ENCODE measurements at places on chromosomes 6 and 20. TPM values are rescaled to one million over a fixed set of nuclear protein-coding genes. Genes with fewer than 3 reads are reported as not detected.
A peak's percentile ranks its signal among the peaks of the same experiment; 100 is the strongest.

GRCh38 chr6:43171707-43172103, 636 bp downstream of the SRF start:
- peak; percentile 75 for DNase-seq

GRCh38 chr20:14126856-14127255, 131.5 kb downstream of the MACROD2 start:
- DNase-seq = no peak

DNA sequence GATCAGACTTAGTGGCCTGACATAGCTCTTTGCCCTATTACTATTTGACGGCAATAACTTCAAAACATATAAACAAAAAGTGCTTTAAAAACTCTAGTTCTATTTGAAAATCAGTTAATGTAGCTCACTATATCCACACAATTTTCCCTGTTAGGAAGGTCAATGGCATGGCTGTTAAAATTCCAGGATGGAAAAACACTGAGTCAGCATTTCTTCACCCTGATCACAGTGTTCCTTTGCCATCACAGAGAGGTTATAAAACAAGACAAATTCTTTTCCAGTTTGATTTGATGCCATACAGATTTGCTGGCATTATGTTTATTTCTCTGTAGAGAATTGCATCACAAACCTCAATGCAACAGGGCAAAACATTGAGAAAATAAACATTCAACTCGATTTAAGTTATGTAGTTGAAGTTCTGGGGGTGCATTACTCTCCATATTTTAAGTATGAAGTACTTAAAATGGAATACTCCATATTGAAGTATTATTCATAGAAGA, 253.7 kb upstream of the HSF2 start:
- no peak for DNase-seq

DNA sequence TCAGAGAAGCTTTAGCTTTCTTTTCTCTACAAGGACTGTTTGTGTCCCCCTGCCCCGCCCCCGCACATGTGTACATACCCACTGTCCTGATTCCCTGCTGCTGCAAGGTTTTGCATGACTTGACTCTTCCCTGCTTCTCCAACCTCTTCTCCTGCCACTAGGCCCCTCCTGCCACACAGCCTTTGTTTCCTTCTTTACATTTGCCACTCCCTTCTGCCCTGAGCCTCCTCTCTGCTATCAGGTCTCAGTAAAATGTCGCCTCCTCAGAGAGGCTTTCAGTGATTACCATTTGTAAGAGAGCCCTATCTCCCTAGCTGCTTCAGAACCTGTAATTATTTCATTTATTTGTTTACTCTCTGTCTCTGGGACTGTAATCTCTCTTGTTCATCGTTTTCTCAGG, 56.4 kb upstream of the VSTM2L start:
- no peak for DNase-seq

- DNase-seq = no peak
Observed at GRCh38 chr20:43185901-43186300, 3.8 kb downstream of the PTPRT start.

DNA sequence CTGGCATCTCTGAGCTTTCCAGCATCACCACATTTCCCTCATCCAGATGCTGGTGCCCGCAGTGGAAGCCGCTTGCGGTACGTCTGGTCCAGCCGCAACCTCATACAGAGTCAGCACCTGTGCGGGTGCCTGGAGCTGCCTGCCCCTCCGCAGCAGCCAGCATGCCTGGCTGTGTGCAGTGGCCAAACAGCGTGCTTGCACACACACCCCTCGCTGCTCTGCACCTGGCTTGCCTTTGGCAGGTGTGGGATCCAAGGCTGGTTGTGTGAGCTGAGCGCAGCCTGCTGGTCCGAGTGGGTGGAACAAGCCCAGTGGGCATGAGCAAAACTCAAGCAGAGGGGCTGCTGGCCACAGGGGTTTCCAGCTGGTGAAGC, 3.1 kb upstream of the HINT3 start:
- no peak for DNase-seq

GRCh38 chr6:17013701-17014100, 88.1 kb upstream of the STMND1 start:
- no peak for DNase-seq

DNA sequence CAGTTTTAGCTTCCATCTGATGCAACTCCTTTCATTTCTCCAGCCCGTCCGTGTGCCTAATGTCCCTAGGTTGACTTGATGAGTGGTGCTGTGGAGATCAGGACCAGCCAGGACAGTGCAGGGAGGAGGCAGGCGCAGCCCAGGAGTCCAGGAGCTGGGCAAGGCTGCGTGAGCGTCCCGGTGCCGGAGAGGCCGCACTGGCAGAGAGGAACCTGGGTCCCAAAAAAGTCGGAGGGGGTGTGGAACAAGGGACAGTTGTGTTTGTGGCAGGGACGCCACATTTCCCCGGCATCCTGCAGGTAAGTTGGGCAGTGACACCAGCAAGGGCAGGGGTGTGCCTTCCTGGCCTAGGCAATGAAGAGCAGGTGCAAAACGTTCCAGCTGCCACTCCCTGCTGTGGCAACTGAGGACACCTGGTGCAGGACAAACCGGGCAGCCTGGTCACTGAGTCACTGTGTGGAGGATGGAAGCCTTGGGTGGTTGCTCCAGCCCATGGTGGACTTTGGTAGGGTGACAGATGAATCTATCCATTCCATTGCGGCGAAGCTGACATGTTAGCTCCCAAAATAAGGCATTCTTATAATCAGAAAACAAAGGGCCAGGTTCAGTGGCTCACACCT, 53.2 kb downstream of the RAMACL start:
- no peak for DNase-seq

GRCh38 chr20:45798935-45799642, 7.3 kb downstream of the DNTTIP1 start:
- peak; percentile 59 for DNase-seq

- no peak for DNase-seq
Observed at GRCh38 chr6:79440598-79440997, 96.6 kb downstream of the LCA5 start.

DNA sequence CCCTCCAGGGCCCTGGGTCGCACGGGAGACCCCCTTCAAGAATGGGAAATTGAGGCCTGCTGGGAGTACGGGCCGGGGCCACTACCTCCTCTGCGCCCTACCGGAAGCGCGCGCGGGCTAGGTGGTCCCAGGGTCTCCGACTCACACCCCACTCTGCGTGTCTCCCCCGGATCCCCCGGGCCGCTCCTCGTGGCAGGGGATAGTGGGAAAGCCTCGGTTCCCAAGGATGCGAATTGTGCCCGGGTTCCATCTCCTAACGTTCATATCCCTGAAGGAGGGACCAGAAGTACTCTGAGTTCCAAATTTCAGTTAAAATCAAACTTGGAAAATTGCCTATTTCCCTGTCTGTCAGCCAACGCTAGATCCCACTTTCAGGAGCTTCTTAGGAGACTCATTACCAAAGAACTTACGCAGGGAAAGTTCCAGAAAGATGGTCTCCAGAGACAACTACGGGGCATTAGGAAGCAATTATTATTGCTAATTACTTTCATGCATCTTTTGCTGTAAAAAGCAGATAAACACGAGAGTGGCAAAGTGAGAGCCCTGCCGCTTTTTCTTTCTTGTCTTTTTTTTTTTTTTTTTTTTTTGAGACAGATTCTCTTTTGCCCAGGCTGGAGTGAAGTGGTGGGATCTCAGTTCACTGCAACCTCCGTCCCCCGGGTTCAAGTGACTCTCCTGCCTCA, 858 bp downstream of the FAM83D start:
- DNase-seq = no peak

DNA sequence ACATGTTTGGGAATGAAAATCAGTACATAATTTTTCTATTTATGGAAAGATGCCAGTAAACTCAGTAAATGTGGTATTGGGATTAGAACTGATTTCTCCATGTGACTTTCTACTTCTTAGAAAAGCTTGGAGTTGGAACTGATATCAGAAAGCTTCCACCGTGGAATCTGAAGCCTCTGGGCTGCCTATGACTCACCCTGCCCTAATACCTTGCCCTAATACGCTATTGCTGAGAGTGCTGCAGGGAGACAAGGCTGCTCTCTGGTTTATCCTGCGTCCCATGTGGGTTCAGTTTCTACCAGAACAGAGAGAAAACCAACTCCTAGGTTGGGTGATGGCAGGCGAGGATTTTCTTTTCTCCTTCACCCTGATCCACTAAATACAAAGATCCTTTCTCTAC, 3.3 kb upstream of the STMND1 start:
- DNase-seq = no peak

DNA sequence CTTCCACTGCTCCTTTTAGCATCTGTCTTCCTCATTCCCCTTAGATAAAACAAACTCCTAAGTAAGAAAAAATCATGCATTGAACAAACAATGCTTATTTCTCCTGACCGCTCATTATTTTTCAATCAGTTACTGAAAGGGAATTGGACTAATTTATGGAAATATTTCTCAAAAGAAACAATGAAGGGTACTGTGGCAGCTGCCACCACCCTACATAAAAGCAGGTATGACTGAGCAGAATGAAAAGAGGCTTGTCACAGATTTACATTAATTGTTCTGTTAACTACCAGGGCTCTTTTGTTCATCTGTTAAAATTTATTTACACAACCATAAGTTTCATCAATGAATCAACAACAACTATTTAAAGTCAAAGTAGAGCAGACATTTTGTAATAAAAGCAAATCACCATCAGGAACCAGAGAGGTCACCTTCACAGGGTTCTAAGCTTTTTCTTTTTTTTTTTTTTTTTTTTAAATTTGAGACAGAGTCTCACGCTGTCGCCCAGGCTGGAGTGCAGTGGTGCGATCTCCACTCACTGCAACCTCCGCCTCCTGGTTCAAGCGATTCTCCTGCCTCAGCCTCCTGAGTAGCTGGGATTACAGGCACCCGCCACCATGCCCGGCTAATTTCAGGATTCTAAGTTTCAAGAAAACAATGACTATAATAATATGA, 204.0 kb downstream of the PTPRK start:
- no peak for DNase-seq

GRCh38 chr6:107731422-107732319, 92.4 kb downstream of the SCML4 start:
- no peak for DNase-seq

DNA sequence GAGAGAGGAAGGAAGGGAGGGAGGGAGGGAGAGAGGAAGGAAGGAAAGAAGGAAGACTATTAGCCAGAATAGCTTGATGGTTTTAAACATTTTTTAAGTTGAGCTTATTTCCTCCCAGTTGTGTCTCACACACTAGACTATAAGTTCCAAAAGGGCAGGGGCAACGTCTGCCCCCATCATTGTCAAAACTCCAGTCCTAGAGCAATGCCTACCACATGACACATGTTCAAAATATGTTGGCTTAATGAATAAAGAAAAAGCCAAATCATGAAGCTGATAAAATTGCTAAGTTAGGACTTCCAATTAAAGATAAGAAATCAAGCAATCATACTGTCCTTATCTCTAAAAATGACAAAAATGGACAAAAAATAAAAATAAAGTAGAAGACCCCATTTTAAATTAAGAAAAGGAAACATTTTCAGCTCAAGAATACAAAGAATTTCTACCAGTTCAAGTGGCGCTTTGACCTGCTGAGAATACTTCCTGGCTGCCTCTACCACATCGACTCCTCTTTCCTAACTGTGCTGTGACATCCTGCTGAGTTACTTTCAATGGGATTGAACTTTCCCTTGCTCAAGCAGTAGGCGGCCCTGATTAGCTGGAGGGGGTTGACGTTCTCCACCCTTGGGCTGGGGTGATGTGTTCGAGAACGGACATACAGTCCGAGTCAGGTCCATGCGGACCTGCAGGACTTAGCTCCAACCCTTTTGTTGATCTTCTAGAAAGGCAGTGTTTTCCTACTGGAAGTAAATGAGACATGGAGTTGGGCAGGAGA, 283.9 kb upstream of the FOXQ1 start:
- DNase-seq = no peak

- DNase-seq = no peak
Observed at GRCh38 chr6:63940056-63940455, 304.5 kb downstream of the PHF3 start.

DNA sequence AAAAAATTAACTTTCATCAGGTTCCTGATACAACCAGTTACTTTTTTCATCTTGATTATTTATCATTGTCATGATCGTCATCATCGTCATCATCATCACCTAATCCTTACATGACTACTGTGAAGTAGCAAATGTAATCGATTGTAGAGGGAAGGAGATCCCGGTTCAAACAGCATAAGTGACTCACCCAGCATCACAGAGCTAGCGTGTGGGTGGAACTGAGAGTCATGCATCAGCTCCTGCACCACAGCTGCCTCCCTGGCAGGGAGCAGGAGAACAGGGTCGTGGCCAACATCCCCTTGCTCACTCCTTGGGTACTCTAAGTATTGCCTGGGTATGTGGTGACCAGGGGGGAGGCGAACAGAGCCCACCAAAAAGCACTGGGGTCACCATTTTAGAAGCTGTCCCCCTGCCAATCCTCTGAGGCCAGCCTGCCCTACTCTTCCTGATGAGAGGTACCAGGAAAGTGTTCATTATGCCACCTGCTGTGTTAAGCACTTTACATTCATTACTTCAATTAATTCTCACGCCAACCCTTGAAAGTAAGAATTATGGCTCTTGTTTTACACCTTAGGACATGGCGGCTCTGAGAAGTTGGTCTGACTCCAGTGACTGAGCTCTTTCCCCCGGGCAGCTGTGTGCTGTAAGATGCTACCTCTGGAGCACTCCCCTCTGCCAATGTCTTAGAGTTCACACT, 425.2 kb downstream of the CD83 start:
- DNase-seq = no peak

DNA sequence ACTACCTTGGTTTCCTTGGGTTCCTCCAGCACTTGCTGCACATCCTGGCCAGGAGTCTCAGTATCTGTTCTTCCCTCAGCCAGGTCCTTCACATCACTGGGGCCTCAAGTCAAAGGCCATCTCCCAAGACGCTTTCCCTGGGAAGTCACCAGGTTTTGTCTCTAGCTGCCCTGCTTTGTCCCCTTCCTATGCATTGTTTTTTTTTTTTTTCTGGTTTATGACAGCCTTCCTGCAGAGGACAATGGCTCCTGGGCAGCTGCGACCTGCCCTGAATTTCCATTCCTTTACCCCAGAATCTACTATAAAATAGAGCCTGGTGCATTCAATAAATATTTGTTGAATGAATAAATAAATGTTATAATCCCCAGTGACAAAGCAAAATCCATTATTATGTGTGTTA, 687.3 kb downstream of the QKI start:
- DNase-seq = no peak

DNA sequence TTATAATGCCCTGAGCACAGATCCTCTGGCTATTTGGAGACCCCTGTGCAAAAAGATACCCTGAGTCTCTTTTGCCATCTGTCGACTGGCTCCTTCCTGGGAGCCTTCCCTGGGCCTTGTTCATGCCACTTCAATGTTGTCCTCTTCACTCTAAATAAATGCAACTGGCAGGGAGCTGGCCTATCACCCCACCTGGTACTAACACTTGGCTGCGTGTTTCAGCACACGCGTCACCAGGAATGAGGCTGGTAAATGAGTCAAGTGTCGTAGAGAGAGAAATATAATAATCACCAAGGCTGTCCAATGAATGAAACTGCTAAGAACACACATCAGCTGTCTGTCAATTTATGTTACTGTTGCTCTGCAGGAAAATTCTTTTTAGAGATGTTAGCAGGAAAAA, 374.6 kb upstream of the JARID2 start:
- DNase-seq = peak; percentile 55

Gene SLC17A3
- total RNA-seq = not detected

Gene CASS4
- total RNA-seq = 0.31 TPM
